ENCODE measurements at places on chromosomes 3 and 15.
A peak's percentile ranks its signal among the peaks of the same experiment; 100 is the strongest.

DNA sequence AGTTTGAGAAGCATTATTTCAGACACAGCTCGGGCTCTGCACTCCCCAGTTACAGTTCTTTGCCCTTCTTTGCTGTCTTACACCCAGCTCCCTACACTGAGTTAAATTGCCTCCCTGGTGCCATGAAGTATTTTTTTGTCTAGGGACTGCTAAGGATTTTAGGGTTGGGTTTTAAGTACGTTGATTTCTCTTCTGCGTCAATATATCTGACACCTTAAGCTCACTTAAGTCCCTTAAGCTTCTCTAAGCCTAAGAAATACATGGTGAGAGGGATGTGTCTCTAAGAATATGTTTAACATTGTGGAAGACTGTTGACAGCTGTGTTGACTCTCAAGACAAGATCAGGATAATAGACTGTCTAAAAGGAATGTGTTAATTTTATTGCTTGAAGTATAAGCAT lies 400.5 kb downstream of the PTPRG start:
- no peak for DNase-seq

GRCh38 chr15:73373221-73373620 lies 4.5 kb upstream of the HCN4 start:
- DNase-seq, result no peak

DNA sequence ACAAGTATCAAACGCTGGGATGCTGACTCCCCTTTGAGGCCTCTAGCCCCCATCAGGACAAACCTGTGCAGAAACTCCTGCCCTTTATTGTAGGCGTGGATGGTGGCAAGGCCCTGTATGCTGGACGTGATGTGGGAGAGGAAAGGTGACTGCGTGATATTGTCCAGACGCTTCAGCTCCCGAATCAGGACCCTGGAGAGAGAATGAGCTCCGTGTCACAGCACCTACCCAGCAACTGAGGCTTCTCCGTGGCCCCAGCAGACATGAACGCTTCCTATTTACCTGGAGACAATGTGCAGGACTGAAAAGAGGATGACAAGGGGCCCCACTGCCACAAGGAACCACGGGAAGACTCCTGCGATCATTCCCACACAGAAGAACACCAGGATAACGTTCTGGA lies 65.0 kb upstream of the PARL start:
- DNase-seq, result no peak

GRCh38 chr3:187610981-187611511 lies 59.1 kb downstream of the SST start:
- DNase-seq, result no peak

- DNase-seq, result no peak
Observed at GRCh38 chr15:79090487-79091203, at the start of gene RASGRF1. Gene RASGRF1 (minus strand): TSS chr15:79090780. CDS start chr15:79090498, 282 bp downstream.

DNA sequence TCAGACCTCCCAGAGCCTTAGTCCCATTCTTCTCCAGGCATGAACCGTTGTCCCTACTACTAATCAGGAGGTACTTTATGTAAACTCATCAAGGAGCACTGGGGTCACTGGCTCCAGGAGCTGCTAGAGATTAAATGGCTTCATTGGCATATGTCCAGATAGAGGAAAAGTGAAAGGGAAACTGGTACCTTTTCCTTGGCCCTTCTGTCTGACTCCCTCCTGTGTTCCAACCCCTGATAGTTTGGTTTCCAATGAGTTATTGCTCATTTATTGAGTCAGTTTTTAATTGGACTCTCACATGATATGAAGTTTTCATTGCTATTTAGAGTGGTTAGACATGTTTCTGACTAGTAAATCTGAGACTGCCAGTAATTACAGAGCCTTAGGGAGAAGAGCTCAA lies 130.5 kb upstream of the BFSP2 start:
- peak; percentile 81 for DNase-seq

- DNase-seq, result no peak
Observed at GRCh38 chr15:28891588-28891987, 5.8 kb downstream of the APBA2 start.

- DNase-seq, result peak; percentile 1
Observed at GRCh38 chr3:55746808-55747413, 259.8 kb upstream of the WNT5A start.

DNA sequence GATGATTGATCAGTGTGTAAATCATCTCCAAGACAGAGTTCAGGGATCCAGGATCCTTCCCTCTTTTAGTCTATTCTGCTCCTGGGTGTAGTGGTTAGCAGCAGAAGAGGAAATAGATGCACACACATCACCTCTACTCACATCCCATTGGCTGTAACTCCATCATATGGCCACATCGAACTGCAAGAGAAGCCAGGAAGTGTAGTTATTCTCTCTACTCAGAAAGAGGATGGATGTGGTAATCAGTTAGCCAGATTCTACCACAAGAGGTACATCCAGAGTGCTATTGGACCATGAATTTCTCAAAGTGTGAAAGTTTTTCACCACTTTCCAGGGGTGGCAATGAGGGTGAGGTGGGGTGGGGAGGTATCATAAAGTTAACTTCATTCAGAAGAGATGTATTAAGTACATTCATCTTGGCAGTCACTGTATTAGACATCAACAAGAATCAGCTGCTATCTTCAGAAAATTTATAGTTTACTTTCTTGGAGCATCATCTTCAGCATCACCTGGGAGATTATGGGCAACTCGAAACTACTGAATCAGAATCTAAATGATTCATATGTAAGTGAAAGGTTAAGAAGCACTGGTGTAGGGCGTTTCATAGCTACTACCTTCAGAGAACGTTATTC lies 60.6 kb upstream of the GAP43 start:
- no peak for DNase-seq

GRCh38 chr3:140189976-140190375 lies 255.0 kb downstream of the CLSTN2 start:
- no peak for DNase-seq

- no peak for DNase-seq
Observed at GRCh38 chr15:68775671-68776476, 44.8 kb downstream of the ANP32A start.

- no peak for DNase-seq
Observed at GRCh38 chr3:194999491-194999890, 271.5 kb downstream of the XXYLT1 start.

- DNase-seq, result no peak
Observed at GRCh38 chr15:70539409-70539808, 223.9 kb downstream of the UACA start.

DNA sequence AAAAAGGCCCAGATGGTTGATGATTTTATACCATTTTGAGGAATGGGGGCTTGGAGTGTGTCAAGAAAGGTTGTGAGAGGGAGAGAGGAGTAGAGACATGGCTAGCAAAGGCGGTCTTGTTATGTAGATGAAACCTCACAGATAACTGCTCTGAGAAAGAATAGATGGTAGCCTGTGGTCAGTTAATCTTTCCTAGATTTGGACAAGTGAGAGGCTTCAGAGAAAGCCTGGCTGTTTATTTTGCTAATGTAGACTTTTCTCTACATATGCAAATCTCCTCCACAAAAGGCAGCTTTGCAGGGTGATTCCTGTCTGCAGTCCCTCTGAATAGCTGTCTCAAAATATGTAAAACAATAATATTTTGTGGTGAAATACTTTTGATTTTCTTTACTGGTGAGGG lies 177.3 kb downstream of the OTOL1 start:
- DNase-seq, result peak; percentile 16

DNA sequence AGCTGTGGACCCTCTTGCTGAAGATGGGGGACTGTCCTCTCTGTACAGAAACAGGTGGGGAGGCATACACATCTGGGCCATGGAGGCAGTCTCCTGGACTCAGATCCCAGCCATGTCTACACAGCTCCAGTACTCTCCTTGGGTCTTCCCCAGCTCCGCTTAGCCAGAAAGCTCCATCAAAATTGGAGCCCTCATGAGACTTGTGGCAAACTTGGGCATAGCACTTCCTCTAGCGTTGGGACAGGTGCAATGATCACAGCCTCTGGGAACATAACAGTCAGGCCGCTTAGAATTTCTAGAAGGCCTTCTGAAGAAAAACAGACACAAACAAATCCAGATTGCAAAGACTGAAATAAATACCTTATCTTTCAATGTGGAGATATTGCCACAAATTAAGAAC lies 634.3 kb upstream of the GOLIM4 start:
- no peak for DNase-seq

GRCh38 chr15:73344056-73344455 lies 24.7 kb downstream of the HCN4 start:
- no peak for DNase-seq

DNA sequence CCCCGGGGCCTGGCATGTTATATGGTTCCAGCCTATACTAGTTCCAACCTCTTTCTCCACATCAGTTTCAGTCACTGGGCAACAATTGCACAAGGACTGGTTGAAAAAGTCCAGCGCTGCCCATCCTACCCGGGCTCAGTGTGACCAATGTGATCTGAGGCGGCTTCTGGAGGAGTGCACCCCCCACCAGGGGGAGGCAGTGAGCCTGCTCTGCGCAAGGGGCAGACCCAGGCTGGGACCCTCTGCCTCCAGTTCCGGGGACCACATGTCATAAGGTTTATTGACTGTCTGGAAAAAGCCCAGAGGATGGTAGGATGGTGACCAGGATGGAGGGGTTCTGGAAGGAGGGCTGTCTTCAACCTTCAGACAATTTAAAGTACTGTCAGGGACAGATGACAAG lies 25.6 kb upstream of the NR2E3 start:
- no peak for DNase-seq

DNA sequence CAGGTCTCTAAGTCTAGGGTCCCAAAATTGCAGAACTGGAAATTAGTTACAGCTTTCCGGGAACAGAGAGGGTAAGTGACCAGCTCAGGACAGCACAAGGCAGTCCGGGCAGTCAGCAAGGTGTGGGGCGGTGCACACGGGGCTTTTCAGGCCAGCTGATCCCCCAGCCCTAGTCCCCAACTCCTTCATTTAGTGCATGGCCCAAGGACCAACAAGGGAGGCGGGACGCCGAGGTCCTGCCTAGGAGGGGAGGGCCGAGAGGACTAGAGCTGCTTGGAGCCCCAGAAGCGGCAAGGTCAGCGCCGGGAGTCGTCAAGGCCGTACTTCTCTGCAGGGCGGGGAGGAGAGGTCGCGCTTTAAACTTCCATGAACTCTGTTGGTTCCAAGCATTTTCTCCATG lies 2.0 kb upstream of the PDE8A start:
- DNase-seq, result no peak

DNA sequence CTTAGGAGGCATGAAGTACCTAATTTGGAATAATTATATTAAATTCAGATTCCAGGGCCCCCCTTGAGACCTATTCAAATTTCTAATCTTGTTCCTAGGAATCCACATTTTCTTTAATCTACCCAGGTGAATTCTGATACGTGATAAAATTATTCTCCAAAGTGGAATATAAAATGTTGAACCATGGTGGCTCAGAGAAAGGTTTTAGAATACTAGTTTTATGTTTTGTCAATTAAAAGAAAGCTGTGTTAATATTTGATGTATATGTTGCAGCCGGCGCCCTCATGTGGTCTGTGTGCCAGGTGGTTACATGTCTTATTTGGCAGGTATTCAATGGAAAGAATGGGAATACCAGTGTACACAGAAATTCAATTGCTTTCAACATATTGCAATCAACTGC lies 321.8 kb downstream of the FEZF2 start:
- peak; percentile 7 for DNase-seq

All from OCI-M1 (cell line).